Right lobe of liver (tissue), 6 donors: ENCODE measurements at places on chromosomes 2 and 18. TPM values are rescaled to one million over a fixed set of nuclear protein-coding genes. Genes with fewer than 3 reads are reported as not detected.

DNA sequence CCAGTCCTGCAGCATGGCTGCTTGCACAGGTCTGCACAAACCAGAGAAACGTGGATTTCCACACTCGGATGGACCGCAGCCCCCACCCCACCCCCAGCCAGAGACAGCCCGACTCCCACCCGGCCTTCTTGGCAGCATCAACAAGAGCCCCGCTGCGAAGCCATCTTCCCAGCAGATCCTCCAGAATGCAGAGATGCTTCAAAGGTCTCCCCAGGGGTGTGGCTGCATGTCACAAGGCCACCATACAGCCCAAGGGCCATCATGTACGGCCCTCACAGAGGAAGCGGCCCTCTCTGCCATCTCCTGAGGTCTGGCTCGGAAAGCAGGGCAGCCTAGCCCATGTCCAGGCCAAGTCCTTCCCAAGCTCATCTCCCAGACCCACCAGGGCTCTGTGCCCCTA lies 11.5 kb downstream of the DNMT3A start:
- no peak overlapping the region for H3K27ac ChIP-seq
- no peak for DNase-seq
- no peaks in the 10 kb centered on the region for H3K4me1 ChIP-seq

GRCh38 chr2:165425556-165425955 lies 43.9 kb upstream of the CSRNP3 start:
- H3K4me3 ChIP-seq, result no peak overlapping the region
- no peak for DNase-seq
- H3K36me3 ChIP-seq, result no peaks in the 10 kb centered on the region
- H3K4me1 ChIP-seq, result no peaks in the 10 kb centered on the region
- H3K27me3 ChIP-seq, result no peaks in the 10 kb centered on the region

GRCh38 chr2:171509945-171510731 lies 12.1 kb upstream of the CYBRD1 start:
- no peaks in the 10 kb centered on the region for H3K4me1 ChIP-seq
- no peak for DNase-seq
- H3K27ac ChIP-seq, result no peak overlapping the region
- no peaks in the 10 kb centered on the region for H3K27me3 ChIP-seq

GRCh38 chr18:57088883-57089282 lies 58.0 kb upstream of the BOD1L2 start:
- H3K36me3 ChIP-seq, result no peaks in the 10 kb centered on the region
- no peaks in the 10 kb centered on the region for H3K27me3 ChIP-seq
- no peaks in the 10 kb centered on the region for H3K4me1 ChIP-seq
- H3K4me3 ChIP-seq, result no peak overlapping the region

GRCh38 chr2:164967781-164968228 lies 12.5 kb upstream of the SLC38A11 start:
- H3K27ac ChIP-seq, result no peak overlapping the region
- no peak for DNase-seq
- H3K4me1 ChIP-seq, result no peaks in the 10 kb centered on the region
- no peak overlapping the region for H3K4me3 ChIP-seq
- H3K36me3 ChIP-seq, result no peaks in the 10 kb centered on the region
- no peaks in the 10 kb centered on the region for H3K27me3 ChIP-seq

Gene MC5R
- not detected for total RNA-seq

Gene TIMM21
- 35.0 TPM for total RNA-seq

- no peaks in the 10 kb centered on the region for H3K27me3 ChIP-seq
- H3K27ac ChIP-seq, result no peak overlapping the region
- DNase-seq, result no peak
- no peaks in the 10 kb centered on the region for H3K36me3 ChIP-seq
Measured at GRCh38 chr18:76670564-76671288, 151.6 kb upstream of the ZNF236 start.

DNA sequence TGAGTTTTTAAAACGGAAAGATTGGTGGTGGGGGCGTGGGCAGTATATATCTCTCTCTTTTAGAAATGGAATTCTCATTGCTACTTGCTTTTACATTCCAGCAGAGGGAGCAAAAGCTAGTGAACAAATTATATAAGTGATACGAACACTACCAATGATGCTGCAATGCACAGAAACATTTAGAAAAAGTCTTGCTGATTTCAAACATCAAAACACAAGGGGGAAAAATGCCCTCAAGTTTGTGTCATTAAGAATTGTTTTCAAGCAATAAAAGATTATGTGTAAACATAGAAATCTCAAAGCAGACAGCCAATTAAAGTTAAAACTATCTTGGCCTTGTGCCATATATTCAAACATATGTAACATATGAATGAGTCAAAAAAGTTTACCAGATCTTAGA lies 296.3 kb upstream of the KCNJ3 start:
- no peak overlapping the region for H3K4me3 ChIP-seq
- no peak for DNase-seq
- no peaks in the 10 kb centered on the region for H3K27me3 ChIP-seq
- H3K27ac ChIP-seq, result no peak overlapping the region

DNA sequence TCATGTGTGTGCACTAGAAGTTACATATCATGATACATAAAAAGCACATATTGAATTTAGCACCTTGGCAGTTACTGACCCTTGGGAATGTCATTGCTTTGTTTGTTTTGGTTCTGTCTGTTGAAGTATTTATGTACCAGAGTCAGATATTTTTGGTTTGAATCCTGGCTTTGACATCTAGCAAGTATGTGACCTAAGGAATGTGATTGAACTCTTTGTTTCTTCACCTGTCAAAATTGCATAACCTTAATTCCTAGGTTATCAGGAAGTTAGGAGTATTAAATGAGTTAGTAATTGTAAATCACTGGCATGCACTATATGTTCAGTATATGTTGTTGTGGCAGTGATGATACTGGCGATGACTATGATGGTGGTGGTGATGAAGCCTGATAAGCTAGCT lies 1003.5 kb upstream of the NRXN1 start:
- H3K36me3 ChIP-seq, result no peaks in the 10 kb centered on the region
- no peak overlapping the region for H3K4me3 ChIP-seq
- no peaks in the 10 kb centered on the region for H3K4me1 ChIP-seq
- H3K27me3 ChIP-seq, result no peaks in the 10 kb centered on the region

GRCh38 chr2:163077241-163077640 lies 238.7 kb upstream of the KCNH7 start:
- no peaks in the 10 kb centered on the region for H3K27me3 ChIP-seq
- H3K4me3 ChIP-seq, result no peak overlapping the region
- H3K4me1 ChIP-seq, result no peaks in the 10 kb centered on the region
- no peak for DNase-seq
- no peak overlapping the region for H3K27ac ChIP-seq
- no peaks in the 10 kb centered on the region for H3K36me3 ChIP-seq

GRCh38 chr2:121898483-121898882 lies 143.0 kb downstream of the TSN start:
- H3K4me3 ChIP-seq, result no peak overlapping the region
- no peak overlapping the region for H3K27ac ChIP-seq
- H3K36me3 ChIP-seq, result no peaks in the 10 kb centered on the region
- no peaks in the 10 kb centered on the region for H3K4me1 ChIP-seq
